NCI-H1417 treated with DMSO at 0.1 percent for 48 hours (cell line): ENCODE measurements at places on chromosomes 1 and 21.

GRCh38 chr1:75625795-75626194 is 14.9 kb upstream of the SLC44A5 start:
- no peak for DNase-seq

DNA sequence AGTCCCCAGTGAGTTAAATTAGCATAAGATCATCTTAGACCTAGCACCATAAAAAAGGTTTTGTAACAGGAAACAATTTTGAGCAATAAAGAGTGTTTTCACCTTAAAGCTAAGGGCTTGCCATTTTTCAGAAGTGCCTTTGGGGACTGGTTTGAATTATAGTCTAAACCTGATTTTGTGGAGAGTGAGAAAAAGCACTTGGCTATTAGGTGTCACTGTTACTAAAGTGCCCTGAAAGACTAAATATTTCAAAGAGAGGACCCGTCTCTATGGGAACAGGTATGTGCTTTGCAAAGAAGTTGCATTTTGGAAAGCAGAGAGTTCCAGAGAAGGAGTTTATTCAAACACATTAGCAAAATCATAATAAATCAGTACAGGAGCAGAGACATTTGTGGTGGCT is 9.1 kb downstream of the NTNG1 start:
- no peak for DNase-seq

- no peak for DNase-seq
Measured at GRCh38 chr1:9280015-9280860, 12.5 kb upstream of the SPSB1 start.

DNA sequence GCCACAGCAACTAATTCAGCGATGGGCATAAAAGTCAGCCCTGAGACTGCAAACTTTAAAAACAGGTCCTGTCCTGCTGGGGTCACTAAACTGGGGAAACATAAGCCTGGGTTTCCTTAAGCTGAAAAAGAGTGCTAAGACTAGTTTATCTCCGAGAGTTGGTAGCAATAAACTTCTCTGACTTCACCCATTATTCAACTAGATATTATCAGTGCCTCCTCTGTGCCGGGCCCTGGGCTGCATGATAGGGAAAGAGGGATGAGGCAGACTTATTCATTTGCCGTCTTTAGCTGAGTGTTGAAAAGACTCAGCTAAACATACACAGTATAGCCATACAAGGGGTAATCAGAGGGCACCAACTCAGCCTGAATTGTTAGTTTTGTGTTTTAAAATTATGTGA is 33.0 kb downstream of the AK2 start:
- DNase-seq = no peak

- no peak for DNase-seq
Measured at GRCh38 chr1:18807334-18808063, 52.0 kb downstream of the TAS1R2 start.

DNA sequence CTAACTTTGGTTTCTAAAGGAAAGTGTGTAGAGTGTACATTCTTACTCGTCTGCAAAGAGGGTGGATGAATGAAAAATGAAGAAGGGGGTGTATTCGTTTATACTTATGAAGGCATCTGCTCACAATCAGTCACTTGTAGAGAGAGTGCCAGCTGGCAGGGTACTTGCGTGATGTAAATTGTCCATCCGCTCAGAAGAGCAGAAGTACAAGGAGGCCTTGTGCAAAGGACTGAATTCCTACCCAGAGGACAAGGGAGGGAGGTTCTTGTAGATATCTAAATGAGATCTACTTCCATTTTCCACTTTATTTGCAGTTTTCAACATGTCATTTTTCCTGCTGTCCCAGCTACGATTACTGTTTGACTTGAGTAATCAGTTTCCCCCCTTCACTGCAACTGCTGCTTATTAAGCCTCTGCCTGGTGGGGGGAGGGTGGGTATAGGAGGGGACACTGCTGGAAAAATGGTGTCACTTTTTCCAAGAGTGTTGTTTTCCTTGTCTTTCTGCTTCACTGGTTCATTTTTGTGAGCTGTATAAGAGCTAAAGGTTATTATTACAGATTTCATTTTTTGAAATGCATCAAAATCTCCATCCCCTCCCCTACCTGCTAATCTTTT is 67.3 kb downstream of the LAMC1 start:
- DNase-seq = no peak

DNA sequence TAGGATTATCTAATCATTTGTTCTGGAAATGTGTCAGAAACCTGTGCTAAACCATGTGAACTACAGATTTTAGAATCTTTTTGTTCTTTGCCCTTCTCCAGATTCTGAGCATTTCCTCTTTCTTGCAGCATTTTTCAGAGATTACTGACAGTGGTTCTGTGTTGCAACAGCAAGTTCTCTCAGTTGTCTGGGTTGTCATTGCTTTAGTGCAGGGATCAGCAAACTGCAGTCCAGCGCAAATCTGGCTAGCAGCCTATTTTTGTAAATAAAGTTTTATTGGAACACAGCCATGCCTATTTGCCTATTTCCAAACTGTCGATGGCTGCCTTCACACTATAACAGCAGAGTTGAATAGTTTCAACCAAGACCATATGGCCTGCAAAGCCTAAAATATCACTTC is 66.3 kb upstream of the LRRC8D start:
- no peak for DNase-seq

- no peak for DNase-seq
Measured at GRCh38 chr1:240630409-240630808, 18.5 kb upstream of the GREM2 start.

GRCh38 chr1:25232027-25232865 is at the start of gene SYF2:
Gene SYF2 (minus strand): TSS chr1:25232502. CDS start chr1:25232467, 35 bp downstream.
- peak; percentile 43 for DNase-seq

GRCh38 chr1:4752059-4752458 is 97.7 kb downstream of the AJAP1 start:
- no peak for DNase-seq

DNA sequence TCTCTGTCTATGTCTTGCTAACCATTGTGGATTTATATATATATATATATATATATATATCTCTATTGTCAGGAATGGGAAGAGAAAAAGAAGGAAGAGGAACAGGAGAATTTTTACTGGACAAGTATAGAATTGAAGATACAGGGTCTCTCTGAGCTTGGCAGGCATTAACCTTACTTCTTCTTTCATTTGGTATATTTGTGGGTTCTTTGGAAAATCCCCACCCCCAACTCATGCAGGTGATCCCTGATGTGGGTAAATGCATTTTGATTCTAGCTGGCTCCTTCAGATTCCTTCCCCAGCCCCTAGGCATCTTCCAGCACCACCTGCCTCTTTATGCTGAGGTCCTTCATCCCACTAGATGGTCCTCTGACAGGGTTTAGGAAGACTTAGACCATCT is 78.8 kb upstream of the TRABD2B start:
- no peak for DNase-seq

- DNase-seq = no peak
Measured at GRCh38 chr1:31627301-31627929, 9.9 kb downstream of the HCRTR1 start.

DNA sequence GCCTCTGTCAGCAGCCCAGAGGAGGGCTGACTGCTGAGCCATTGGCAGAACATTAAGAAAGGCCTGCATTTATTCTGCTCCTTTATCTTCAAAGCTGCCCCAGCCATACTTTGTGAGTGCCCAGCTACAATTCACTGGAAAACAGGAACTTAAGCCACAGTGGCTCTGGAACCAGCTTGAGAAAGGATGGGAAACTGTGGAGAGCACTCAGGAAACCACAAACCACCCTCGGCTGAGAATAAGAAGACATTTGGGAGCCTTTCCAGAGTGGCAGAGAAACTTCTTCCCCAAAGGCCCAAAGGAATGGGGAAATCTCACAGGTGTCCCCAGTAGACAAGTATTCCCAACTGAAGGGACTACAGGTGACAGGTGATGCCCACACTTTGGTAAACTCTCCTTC is 1.8 kb downstream of the LAMB3 start:
- no peak for DNase-seq

GRCh38 chr1:92691925-92692324 is 93.0 kb downstream of the EVI5 start:
- DNase-seq = no peak

DNA sequence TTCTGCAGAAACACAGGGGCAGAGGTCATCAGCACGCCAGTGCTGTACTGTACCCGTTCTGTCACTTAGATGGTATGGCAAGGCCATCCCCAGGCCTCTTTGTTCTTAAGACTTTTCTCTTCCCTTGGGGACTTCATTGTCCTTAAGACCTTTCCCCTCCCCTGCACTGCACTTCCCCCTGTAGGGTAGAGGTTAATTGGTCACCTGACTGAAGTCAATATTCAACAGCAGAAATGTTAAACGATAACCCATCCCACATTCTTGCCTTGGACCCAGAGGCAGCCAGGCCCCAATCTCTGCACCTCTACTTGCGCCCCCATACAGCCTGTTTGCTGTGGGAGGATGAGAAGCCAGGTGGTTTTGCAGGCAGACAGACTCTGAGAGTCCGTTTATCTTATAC is 10.2 kb downstream of the PHGDH start:
- DNase-seq = no peak

DNA sequence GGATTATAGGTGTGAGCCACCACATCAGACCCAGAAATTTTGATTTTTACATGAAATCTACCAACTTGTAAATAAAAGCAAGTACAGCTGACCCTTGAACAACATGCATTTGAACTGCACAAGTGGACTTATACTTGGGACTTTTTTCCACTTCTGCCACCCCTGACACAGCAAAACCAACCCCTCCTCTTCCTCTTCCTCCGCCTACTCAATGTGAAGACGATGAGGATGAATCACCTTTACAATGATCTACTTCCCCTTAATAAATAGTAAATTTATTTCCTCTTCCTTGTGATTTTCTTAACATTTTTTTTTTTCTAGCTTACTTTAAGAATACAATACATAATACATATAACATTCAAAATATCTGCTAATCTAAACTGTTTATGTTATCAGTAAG is 17.5 kb upstream of the YRDC start:
- no peak for DNase-seq

- no peak for DNase-seq
Measured at GRCh38 chr1:170580636-170581440, 48.9 kb downstream of the GORAB start.

GRCh38 chr1:194295685-194296084 is 1109.3 kb upstream of the B3GALT2 start:
- no peak for DNase-seq

DNA sequence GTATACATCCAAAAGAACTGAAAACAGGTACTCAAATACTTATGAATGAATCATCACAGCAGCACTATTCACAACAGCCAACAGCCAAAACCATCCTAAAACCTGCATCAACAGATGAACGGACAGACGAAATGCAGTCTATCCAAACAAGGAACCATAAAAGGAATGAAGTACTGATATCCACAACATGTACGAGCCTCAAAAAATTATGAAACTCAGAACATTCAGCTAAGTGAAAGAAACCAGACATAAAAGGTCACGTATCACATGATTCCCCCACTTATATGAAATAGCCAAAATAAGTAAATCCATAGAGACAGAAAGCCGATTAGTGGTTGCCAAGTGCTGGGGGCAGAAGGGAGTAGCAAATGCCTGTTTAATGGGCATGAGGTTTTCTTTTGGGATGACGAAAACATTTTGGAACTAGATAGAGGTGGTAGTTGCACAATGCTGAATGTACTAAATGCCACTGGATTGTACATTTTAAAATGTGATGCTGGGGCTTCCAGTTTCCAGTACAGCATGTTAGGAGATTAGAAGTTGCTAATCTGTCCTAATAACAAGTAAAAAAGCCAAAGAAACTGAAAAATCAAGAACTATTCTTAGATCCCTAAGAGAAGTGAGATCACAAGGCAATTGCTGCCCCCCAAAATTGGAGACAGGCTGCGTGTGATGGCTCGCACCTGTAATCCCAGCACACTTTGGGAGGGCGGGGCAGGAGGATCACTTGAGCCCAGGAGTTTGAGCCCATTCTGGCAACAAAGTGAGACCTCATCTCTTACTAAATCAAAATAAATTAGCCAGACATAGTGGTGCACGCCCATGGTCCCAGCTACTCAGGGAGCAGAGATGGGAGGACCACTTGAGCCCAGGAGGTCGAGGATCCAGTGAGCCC is 25.3 kb downstream of the CLSTN1 start:
- no peak for DNase-seq

DNA sequence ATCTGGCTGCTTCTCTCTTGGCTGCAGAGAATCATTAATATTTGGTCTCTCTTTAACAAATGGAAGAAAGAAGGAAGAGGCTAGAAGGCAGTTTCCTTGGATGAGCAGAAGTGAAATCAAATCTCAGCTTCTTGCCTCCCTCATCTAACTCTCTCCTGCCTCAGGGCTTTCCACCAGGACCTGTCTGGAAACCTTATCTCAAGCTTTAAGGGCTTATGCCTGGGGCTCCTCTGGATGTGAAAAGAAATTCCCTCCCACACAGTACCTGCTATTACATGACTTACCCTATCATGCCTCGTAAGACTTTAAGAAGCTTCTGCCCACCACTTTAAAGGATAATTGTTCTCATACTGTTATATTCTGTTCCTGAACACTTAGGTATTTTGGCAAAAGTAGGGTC is 8.9 kb downstream of the VTCN1 start:
- no peak for DNase-seq

DNA sequence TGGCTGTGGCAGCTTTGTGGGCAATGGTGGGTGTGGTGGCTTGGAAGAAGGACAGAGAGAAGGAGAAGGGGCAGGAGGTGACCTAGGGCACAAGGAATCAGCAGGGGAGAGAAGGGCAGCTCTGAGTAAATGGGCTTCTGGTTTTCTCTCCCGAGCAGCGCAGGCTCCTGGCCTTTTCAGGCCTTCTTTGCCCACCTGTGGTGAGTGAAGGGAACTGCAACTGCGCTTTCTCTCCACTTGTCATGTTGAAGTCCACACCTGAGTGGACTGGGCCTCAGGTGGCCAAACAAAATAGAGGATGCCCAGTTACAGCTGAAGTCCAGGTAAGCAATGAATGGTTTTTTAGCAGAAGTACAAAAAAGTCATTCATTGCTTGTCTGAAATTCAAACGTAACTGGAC is 29.4 kb upstream of the KCNA10 start:
- DNase-seq = no peak

- no peak for DNase-seq
Measured at GRCh38 chr1:31027693-31028526, 37.6 kb downstream of the PUM1 start.

DNA sequence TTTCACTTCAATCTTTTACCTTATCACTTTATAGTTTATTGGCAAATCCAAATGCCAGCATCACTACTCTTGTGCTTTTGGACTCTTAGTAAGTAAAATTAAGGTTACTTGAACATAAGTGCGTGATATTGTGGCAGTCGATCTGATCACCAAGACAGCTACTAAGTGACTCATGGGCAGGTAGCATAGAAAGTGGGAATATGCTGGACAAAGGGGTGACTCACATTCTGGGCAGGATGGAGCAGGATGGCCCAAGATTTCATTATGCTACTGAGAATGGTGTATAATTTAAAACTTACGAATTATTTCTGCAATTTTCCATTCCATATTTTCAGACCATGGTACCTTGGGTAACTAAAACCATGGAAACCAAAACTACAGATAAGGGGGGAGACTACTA is 120.2 kb downstream of the ROR1 start:
- DNase-seq = no peak

GRCh38 chr1:239091537-239091936 is 294.8 kb upstream of the CHRM3 start:
- DNase-seq = no peak

GRCh38 chr21:40386294-40386911 is 460.6 kb downstream of the DSCAM start:
- no peak for DNase-seq
